ENCODE measurements at places on chromosomes 1 and 21.

- DNase-seq, result no peak
These were observed 64.9 kb downstream of the MACF1 start for GRCh38 chr1:39269349-39269748.

DNA sequence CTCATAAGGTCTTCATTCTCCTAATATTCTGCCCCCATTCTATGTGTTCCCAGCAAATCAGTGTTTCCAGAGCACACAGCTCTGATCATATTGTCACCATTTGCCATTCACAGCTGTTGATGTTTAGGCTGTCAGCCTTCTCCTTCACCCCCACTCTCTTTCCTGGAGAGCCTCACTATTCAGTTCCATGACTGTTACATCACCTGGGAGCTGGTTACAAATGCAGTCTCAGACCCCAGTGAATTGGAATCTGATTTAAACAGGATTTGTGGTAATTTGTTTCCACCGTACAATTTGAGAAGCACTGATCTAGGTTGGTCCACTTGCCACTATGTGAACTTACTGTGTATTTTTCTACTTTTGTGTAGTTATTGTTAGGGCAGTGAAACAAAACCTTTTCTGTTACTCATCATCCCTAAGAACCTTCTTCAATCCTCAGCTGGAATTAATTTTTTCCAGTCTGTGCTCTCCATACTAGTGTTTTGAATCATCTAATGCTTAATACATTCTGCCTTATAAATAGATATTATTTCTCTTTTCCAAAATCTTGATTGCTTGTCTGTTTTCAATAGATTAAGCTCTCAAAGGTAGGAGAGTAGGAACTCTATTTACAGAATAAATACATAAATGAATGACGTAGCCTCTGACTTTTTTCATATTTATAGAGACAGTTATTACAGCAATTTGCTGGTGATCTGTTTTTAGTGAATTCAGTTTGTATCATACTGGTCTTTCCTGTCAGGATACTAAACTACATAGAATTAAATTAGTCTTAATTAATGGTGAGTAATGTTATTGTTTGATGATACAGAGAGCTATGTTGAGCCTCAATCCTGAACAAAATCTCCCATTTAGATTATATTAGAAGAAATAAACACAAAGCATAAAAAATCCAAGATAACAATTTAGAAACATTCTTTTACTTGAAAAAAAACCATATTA lies 8.1 kb downstream of the SNX7 start:
- DNase-seq, result no peak

GRCh38 chr1:59261537-59261936 lies 35.4 kb upstream of the FGGY start:
- no peak for DNase-seq

- DNase-seq, result no peak
These were observed 21.0 kb downstream of the CD160 start for GRCh38 chr1:145740269-145740668.

DNA sequence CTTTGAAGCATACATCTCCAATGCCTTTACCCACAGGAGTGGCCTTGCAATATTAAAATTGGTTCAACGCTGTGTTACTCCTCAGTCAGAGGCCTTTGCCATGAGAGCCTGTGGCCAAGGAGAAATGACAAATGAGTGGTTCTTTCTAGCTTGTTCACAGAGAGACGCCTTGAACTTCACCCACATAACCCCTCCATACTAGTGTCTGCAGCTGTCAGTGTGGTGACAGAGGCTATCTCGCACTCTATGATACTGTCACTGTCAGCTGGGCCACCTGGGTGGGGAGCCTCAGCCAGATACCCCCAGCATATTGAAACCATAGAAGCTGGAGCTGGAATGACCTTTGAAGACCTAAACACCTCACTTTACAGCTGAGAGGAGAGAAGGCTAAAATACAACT lies 57.4 kb upstream of the LBR start:
- no peak for DNase-seq

GRCh38 chr1:155012026-155012546 lies 9.5 kb downstream of the ZBTB7B start:
- DNase-seq, result peak; percentile 96

DNA sequence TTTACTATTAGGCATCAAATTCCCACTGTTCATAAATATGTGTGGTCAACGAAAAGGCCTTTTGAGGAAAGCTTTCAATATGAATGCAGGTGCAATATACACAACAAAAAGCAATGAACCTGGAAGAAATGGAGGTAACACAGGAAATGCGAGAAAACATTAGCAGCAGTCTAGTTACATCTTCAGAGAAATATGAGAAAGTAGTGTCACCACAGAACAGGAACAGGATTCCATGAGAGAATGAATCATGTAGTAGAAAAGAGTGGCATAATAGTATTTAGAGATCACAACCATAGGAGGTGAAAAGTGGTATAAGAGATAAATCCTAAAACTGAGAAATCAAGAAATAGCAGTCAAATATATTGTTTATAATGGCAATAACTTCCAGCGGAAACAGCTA lies 103.7 kb downstream of the AK5 start:
- no peak for DNase-seq

GRCh38 chr1:91026320-91026719 lies 4.5 kb upstream of the ZNF644 start:
- no peak for DNase-seq

DNA sequence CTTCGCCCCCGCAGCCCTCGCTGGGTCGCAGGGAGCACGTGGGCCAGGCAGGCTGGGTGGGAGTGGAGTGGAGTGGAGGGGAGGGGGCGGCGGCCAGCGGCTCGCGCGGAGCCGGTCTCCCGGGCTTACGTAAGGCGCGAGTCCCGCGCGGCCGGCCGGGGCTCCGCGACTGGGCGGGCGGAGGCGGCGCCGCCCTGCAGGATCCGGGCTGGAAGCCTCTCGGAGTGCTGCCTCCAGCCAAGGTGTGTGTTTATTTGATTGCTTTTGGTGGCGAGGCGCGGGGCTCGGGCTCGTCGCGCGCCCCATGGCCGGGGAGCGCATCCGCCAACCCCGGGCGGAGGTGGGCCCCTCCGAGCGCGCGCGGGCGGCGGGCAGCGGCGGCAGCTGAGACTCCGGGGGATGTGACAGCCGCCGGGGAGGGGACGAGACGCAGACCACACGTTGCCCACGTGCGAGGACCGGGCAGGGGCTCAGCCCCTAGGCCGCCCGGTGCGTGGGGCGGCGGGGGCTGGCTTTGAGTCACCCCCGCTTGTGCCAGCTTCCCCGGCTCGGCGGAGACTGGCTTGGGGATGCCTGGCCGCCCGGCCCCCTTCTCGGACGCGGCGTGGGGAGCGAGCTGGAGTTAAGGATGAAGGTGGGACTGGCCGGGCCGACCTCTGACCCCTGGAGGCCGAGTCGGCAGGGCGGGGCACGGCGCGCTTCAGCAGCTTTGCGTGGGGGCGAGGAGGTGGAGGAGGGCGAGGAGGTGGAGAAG lies 402 bp upstream of the AK4 start:
- DNase-seq, result no peak

DNA sequence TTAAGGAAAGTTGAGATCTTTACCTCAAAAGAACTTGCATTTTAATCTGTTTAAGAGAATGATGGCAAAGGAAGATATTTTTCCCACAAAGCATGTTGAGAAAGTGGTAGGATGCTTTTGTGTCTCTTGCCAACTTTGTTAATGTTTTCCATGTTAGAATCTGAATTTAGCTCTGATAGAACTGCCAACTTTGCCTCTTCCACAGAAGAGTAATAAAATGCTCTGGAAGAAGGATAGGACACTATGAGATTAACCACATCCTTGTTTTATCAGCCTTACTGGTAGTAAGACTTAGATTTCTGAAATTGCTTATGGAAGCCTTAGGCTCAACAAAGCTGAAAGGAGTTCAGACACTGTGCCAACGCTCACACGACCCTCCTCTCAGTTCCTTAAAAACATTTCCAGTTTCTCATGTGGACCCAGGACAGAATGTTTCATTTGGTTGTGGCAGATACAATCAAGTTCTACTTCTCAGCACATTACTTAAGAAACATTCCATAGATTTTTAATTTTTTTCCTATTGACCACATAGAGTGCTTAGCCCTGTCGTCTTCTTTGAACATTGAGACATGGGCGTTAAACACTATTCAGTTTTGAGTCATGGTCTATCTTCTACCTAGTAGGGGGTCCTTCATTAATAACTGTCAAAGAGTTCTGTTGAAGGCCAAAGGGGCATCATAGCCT lies 59.0 kb downstream of the MTR start:
- no peak for DNase-seq

DNA sequence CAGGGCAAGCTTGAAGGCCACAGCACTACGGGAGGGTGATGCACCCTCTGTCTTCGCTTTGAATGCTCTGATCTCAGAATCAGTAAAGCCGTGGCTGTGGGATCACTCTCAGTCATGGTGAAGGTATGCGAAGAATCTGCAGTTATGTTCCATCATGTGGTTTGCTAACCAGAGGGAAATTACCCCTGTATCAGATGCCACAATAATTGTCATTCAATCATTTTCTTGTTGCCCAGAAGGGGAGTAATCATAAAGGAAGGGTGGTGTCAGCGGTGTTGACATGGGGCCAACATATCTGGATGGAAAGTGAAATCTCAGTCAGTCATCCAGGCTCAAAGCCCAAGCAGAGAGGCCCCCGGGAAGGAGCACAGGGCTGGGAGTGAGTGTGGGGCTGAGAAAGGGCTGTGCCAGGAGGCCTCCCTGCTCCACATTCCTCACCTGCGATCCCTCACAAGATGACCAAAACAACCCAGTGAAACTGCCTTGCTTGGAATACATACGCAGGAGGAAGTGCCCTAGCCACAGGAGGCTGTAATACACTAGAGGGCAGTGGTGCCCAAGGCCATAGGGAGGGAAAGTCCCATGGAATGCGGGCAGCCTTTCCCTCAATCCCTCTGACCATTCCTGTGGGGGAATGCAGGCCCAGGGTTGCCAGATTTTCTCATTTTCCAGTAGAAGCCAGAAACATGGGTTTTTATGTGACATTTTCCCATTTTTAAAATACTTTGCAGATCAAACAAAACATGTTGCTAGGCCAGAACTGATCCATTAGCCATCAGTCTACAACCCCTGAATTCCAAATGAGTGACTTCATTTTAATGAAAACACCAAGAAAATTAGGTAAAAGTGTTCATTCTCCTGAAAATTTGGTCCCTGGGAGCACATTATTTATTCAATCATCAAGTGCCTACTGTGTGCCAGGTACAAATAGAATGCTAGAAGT lies 95.7 kb upstream of the VANGL1 start:
- DNase-seq, result no peak

- DNase-seq, result no peak
These were observed 19.4 kb downstream of the LPGAT1 start for GRCh38 chr1:211811126-211811525.

GRCh38 chr21:25582164-25582790 lies 25.0 kb downstream of the MRPL39 start:
- no peak for DNase-seq

GRCh38 chr1:10646347-10646861 lies 150.0 kb downstream of the CASZ1 start:
- no peak for DNase-seq

DNA sequence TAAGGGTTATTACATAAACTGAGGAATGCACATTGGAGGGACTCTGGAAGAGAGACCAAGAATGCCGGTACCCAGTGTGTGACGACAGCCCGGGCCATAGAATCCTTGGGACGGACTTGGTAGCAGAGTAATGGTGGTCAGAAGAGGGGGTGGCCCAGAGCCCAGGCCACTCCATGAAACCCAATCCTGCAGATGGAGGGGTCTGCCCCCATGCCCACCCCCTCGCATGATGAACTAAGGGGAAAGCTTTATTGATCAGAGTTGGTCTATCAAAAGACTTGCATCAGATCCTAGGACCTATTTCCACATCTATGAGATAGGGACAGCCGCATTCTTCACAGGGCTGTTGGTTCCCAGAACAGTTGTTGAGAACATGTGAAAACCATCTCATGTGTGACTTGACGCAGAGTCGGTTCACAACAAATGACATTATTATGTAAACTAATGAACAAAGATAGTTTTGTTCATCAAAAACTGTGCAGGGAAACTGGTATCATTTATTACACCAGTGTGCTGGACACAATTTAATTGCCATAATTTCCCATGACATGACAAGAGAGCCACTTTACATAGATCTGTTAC lies 21.5 kb upstream of the SDC3 start:
- no peak for DNase-seq

DNA sequence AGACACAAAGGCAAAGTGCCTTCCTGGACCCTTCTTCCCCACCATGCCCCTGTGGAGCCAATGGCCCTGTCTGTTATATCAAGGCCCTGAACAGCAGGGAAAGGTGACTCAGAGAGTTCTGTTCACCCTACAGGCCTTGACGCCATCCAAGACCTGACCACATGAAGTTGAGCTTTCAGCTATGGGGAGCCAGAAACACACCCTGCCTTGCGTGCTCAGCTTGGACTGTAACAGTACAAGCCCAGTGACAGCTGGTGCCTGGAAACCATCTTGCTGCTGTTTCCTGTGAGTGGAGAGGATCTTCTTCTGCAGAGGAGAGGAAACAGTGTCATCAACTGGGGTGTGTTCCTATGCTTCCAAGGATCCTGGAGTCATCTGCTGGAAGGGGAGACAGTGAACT lies 165.0 kb upstream of the IRF2BP2 start:
- no peak for DNase-seq

GRCh38 chr1:247430434-247430833 lies 14.5 kb downstream of the NLRP3 start:
- DNase-seq, result no peak

GRCh38 chr21:33546086-33546485 lies 3.2 kb downstream of the SON start:
- DNase-seq, result no peak

DNA sequence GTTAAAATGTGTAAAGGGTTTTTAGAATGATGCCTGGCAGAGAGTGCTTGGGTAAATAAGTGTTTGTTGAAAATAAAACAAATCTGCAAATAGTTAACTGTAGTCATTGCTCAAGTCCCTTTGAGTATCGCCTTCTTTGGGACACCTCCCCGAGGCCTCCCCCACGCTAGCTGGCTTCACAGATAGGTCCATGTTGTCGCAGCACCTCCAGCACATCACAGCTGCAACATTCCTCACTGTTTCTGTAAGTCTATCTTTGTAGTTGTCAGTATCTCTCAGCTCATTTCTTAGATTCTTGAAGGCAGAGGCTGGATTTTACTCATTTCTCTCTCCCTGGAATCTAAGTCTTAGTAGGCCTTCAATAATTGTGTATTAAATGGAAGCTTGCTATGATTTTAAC lies 1.6 kb upstream of the STUM start:
- DNase-seq, result no peak

DNA sequence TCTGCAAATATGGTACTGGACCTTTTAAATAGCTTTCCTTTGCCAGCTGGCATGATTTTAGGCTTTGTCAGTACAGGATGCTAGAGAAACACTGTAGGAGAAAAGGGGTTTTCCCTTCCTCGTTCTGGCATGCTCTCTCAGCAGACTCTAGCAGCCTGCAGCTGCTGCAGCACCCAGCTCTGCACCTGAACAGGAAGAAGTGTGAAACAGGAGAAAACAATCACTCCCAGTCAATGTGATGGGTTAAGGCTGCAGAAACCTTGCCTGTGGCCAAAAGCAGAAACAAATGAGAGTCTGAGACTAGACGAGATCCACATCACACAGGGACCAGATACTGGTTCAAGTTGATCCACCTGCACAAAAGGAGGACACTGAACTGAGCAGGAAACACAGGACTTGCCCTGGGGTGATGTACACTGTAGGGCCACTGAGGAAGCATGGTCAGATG lies 21.2 kb downstream of the OVGP1 start:
- no peak for DNase-seq

GRCh38 chr1:225026701-225027100 lies 97.2 kb downstream of the DNAH14 start:
- DNase-seq, result no peak

- no peak for DNase-seq
These were observed 91.7 kb upstream of the NFIA start for GRCh38 chr1:60990714-60991090.
